ENCODE measurements at places on chromosomes 6 and 20.

GRCh38 chr6:6246544-6246943, 73.9 kb downstream of the F13A1 start:
- no peak overlapping the region for H3K4me3 ChIP-seq
- H3K27ac ChIP-seq, result no peak overlapping the region
- peaks cover 1% of the 10 kb centered on the region for H3K4me1 ChIP-seq
- no peaks in the 10 kb centered on the region for H3K36me3 ChIP-seq

- peaks cover 43% of the 10 kb centered on the region for H3K27me3 ChIP-seq
- H3K36me3 ChIP-seq, result peaks cover under 1% of the 10 kb centered on the region
- peaks cover 28% of the 10 kb centered on the region for H3K4me1 ChIP-seq
- H3K27ac ChIP-seq, result no peak overlapping the region
- no peak for DNase-seq
Observed at GRCh38 chr20:54172856-54173652, 732 bp downstream of the CYP24A1 start.

DNA sequence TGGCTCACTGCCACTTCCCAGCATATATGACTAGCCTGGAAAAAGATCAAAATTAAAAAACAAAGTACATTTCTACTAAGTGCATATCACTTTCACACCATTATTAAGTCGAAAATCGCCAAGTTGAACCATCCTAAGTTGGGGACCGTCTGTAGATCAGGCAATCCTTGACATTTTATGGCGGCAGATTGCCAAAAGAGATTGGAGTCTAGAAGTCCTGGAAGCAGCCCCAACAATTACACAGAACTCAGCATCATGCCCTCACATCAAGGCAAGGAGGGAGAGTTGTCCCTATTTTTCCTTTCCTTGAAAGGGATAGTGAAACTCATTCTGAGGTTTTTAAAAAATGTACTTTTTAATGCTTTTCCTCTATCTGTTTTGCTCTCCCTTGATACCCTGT, 30.7 kb downstream of the SLC22A3 start:
- H3K4me3 ChIP-seq, result no peak overlapping the region
- no peak for DNase-seq
- H3K4me1 ChIP-seq, result no peaks in the 10 kb centered on the region

DNA sequence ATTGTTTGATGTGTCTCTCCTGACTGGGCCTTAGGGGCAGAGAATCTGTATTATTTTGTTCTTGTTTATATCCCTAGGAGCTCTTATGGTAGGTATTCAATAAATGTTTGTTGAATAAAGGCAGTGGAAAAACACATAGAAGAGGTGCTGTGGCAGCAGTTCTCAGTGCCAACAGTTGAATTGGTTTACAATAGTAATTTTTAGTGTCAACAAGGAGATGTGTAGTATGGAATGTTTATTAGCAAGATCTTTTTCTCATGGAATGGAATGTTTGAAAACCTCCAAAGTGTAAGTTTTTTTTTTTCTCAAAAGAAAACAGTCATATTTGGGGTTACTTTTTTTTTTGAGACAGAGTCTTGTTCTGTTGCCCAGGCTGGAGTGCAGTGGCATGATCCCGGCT, 28.0 kb downstream of the ASXL1 start:
- no peak overlapping the region for H3K4me3 ChIP-seq
- H3K36me3 ChIP-seq, result no peaks in the 10 kb centered on the region
- H3K4me1 ChIP-seq, result peaks cover 55% of the 10 kb centered on the region
- no peaks in the 10 kb centered on the region for H3K27me3 ChIP-seq

GRCh38 chr6:98839781-98840361, 5.5 kb downstream of the POU3F2 start:
- H3K4me1 ChIP-seq, result peaks cover 35% of the 10 kb centered on the region
- H3K4me3 ChIP-seq, result no peak overlapping the region
- DNase-seq, result no peak
- H3K36me3 ChIP-seq, result peaks cover 6% of the 10 kb centered on the region
- no peak overlapping the region for H3K27ac ChIP-seq

- no peaks in the 10 kb centered on the region for H3K4me1 ChIP-seq
- no peaks in the 10 kb centered on the region for H3K36me3 ChIP-seq
- peaks cover 12% of the 10 kb centered on the region for H3K27me3 ChIP-seq
- no peak for DNase-seq
Observed at GRCh38 chr6:155786528-155786927, 330.9 kb upstream of the NOX3 start.

- H3K27me3 ChIP-seq, result no peaks in the 10 kb centered on the region
- no peak for DNase-seq
- H3K36me3 ChIP-seq, result peaks cover 56% of the 10 kb centered on the region
- no peak overlapping the region for H3K27ac ChIP-seq
- H3K4me1 ChIP-seq, result peaks cover 11% of the 10 kb centered on the region
- H3K4me3 ChIP-seq, result no peak overlapping the region
Observed at GRCh38 chr6:43671801-43672690, 15.5 kb downstream of the MRPS18A start.

GRCh38 chr20:32920530-32921298, 62.0 kb downstream of the EFCAB8 start:
- no peak for DNase-seq
- H3K36me3 ChIP-seq, result peaks cover 6% of the 10 kb centered on the region
- no peak overlapping the region for H3K27ac ChIP-seq
- no peak overlapping the region for H3K4me3 ChIP-seq
- H3K4me1 ChIP-seq, result peaks cover 5% of the 10 kb centered on the region

GRCh38 chr20:15789079-15789478, 784.2 kb downstream of the KIF16B start:
- no peak overlapping the region for H3K27ac ChIP-seq
- H3K36me3 ChIP-seq, result no peaks in the 10 kb centered on the region
- H3K4me1 ChIP-seq, result no peaks in the 10 kb centered on the region
- H3K27me3 ChIP-seq, result no peaks in the 10 kb centered on the region
- no peak overlapping the region for H3K4me3 ChIP-seq

GRCh38 chr20:5551621-5552020, 198.6 kb upstream of the SHLD1 start:
- no peak overlapping the region for H3K4me3 ChIP-seq
- H3K27me3 ChIP-seq, result no peaks in the 10 kb centered on the region
- H3K4me1 ChIP-seq, result peaks cover 17% of the 10 kb centered on the region
- H3K36me3 ChIP-seq, result peaks cover 3% of the 10 kb centered on the region
- no peak for DNase-seq

DNA sequence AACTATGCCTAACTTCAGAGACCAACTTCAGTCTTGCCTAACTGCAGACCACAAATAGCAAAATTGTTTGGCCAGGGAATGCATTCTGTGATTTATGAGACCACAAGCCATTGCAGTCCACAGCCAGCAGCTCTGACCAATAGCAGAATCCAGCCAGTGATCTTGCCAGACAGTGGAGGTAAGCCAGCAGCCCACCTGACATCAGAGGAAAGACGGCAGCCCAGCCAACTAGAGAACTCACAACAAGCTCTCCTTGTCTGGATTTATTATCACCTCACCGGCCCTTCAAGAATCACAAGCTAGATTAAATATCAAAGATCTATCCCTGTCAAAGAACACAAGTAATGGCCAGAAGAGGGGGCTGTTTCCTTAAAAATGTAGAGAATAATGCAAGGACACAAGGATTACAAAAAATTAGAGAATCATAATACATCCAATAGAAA, 66.5 kb upstream of the SLC35F1 start:
- H3K4me3 ChIP-seq, result no peak overlapping the region
- no peak for DNase-seq
- no peaks in the 10 kb centered on the region for H3K4me1 ChIP-seq
- H3K27ac ChIP-seq, result no peak overlapping the region
- H3K27me3 ChIP-seq, result peaks cover 4% of the 10 kb centered on the region

- no peak overlapping the region for H3K27ac ChIP-seq
- H3K36me3 ChIP-seq, result no peaks in the 10 kb centered on the region
- no peaks in the 10 kb centered on the region for H3K4me1 ChIP-seq
- no peaks in the 10 kb centered on the region for H3K27me3 ChIP-seq
- no peak overlapping the region for H3K4me3 ChIP-seq
Observed at GRCh38 chr6:91681296-91681695, 1094.4 kb upstream of the MAP3K7 start.

DNA sequence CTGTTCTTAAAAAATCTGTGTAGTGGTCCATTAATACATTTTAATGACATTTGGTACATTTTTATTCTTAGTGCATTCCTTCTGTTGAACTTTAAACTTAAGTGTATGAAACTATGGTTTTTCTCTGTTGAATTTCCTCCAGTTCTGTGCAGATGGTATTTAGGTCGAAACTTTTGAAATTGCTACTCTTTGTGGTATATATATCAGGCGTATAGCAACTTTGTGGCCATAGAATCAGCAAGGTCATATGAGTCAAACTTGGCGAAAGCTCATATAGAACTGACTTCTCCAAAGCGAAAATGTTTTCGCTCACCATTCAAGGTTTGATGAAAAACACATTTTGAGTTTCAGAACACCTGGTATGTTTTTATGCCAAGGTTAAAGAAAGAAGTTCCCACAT, 93.7 kb downstream of the MAP3K4 start:
- no peaks in the 10 kb centered on the region for H3K36me3 ChIP-seq
- no peaks in the 10 kb centered on the region for H3K4me1 ChIP-seq
- no peak overlapping the region for H3K27ac ChIP-seq
- no peak for DNase-seq

DNA sequence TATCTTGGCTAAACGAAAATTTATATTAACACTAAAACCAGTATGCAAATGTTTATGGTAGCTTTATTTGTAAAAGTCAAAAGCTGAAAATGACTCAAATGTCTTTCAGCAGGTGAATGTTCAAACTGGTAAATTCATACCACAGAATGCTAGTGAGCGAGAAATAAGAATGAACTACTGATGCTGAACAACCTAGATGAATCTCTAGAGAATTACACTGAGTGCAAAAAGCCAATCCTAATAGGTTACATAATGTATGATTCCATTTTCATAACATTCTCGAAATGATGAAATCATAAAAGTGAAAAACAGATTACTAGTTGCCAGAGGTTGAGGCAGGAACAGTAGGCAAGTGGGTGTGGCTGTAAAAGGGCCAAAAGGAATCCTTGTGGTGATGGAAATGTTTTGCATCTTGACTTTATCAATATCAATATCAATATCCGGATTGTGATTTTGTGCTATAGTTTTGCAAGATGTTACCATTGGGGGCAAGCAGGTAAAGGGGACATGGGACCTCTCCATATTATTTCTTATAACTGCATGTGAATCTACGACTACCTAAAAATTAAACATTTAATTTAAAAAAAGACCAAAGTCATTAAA, 26.1 kb downstream of the ZNF311 start:
- H3K4me3 ChIP-seq, result peak overlapping the region; percentile 42
- peaks cover 2% of the 10 kb centered on the region for H3K36me3 ChIP-seq
- no peak overlapping the region for H3K27ac ChIP-seq
- peaks cover 10% of the 10 kb centered on the region for H3K27me3 ChIP-seq
- DNase-seq, result no peak

GRCh38 chr6:16769986-16770376, 8.7 kb upstream of the ATXN1 start:
- no peaks in the 10 kb centered on the region for H3K36me3 ChIP-seq
- peak overlapping the region; percentile 4 for H3K27ac ChIP-seq
- H3K4me1 ChIP-seq, result peaks cover 20% of the 10 kb centered on the region
- no peak for DNase-seq
- H3K27me3 ChIP-seq, result no peaks in the 10 kb centered on the region
- H3K4me3 ChIP-seq, result peak overlapping the region; percentile 29

- H3K27me3 ChIP-seq, result no peaks in the 10 kb centered on the region
- peaks cover 13% of the 10 kb centered on the region for H3K36me3 ChIP-seq
- no peak for DNase-seq
- H3K27ac ChIP-seq, result peak overlapping the region; percentile 67
- H3K4me3 ChIP-seq, result no peak overlapping the region
Observed at GRCh38 chr20:49887251-49888211, 27.8 kb downstream of the SPATA2 start.

- no peaks in the 10 kb centered on the region for H3K36me3 ChIP-seq
- no peak overlapping the region for H3K27ac ChIP-seq
- H3K4me1 ChIP-seq, result peaks cover 6% of the 10 kb centered on the region
Observed at GRCh38 chr20:58071298-58071697, 157.2 kb downstream of the ANKRD60 start.

DNA sequence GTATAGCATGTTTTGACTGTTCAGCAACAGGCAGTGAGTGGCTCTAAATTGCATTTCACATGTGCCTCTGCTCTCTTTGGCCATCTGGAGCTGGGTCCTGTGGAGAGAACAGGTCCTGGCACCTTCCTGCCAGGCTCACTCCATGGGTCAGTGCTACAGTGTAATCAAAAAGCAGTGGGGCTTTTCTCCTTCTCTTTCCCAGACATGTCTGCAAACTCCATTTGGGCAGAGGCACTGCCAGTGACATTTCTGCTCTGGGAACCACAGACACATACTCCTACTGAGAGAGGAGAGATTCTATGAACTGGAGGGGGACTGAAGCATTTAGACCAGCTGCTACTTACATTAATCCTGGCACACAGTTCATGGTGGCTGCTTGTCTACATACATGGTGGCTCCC, 68.3 kb upstream of the TRAF3IP2 start:
- no peak for DNase-seq
- peaks cover 35% of the 10 kb centered on the region for H3K4me1 ChIP-seq
- H3K27ac ChIP-seq, result no peak overlapping the region

GRCh38 chr6:168873278-168874190, 380.1 kb downstream of the THBS2 start:
- H3K36me3 ChIP-seq, result no peaks in the 10 kb centered on the region
- DNase-seq, result no peak
- H3K27me3 ChIP-seq, result no peaks in the 10 kb centered on the region
- H3K4me3 ChIP-seq, result no peak overlapping the region
- H3K4me1 ChIP-seq, result no peaks in the 10 kb centered on the region

- DNase-seq, result no peak
- H3K27me3 ChIP-seq, result no peaks in the 10 kb centered on the region
- no peak overlapping the region for H3K27ac ChIP-seq
- no peak overlapping the region for H3K4me3 ChIP-seq
- H3K36me3 ChIP-seq, result no peaks in the 10 kb centered on the region
Observed at GRCh38 chr6:103983860-103984259, 875.9 kb downstream of the HACE1 start.

DNA sequence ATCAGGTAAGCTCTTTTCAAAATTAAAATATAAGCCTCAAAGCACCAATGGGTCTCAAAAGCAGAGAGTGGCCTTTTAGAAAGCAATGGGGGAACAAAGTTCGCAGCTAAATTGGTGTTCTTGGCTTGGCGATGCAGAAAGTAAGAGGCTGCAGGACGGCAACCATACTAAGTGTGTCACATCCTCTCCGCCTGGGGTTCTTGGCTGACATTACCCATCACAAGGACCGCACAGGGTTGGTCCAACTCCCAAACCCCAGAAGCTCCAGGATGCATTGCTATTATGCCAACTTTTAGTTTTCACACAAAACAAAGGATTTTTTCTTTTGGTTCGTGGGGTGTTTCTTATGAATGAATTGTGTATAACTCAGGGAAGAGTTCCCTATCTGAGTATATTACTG, 124.8 kb downstream of the PRKN start:
- no peak for DNase-seq
- no peaks in the 10 kb centered on the region for H3K27me3 ChIP-seq
- no peaks in the 10 kb centered on the region for H3K36me3 ChIP-seq
- H3K27ac ChIP-seq, result no peak overlapping the region
- no peak overlapping the region for H3K4me3 ChIP-seq

DNA sequence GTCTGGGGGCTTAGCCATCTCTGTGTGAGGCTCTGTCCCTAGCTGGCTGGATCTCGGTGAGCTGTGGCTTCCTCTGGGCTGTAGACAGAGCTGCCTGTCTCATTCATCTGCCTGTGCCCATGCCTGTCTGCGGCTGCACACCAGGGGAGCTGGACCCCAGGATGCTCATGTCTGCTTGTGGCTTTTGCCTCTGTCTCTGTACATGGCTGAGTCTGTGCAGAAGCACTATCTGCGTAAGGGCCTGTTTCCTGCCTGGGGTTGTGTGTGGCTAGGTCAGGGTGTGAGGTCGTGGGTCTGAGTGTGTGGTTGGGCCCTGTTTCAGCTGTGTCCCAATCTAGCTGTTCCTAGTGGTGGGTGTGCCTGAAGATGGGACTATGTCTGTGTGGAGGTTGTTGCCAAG, 68.2 kb downstream of the CDH22 start:
- no peaks in the 10 kb centered on the region for H3K4me1 ChIP-seq
- no peaks in the 10 kb centered on the region for H3K36me3 ChIP-seq
- no peak for DNase-seq
- peaks cover 21% of the 10 kb centered on the region for H3K27me3 ChIP-seq
